Omental fat pad (tissue), 4 donors: ENCODE measurements at places on chromosomes 3 and 15. TPM values are rescaled to one million over a fixed set of nuclear protein-coding genes. Genes with fewer than 3 reads are reported as not detected.

GABRR3 gene
- total RNA-seq, result not detected

FBXO40 gene
- 0.06 TPM for total RNA-seq

CLDN16 gene
- total RNA-seq, result not detected

PLXNA1 gene
- total RNA-seq, result 47.1 TPM

UPK1B gene
- total RNA-seq, result 49.3 TPM

ADAMTS17 gene
- total RNA-seq, result 2.0 TPM

IGDCC3 gene
- total RNA-seq, result not detected

GRCh38 chr15:69824075-69824876 is 273.4 kb downstream of the TLE3 start:
- DNase-seq, result no peak

- no peak for DNase-seq
Observed at GRCh38 chr3:194588741-194589140, 44.5 kb downstream of the TMEM44 start.

DNA sequence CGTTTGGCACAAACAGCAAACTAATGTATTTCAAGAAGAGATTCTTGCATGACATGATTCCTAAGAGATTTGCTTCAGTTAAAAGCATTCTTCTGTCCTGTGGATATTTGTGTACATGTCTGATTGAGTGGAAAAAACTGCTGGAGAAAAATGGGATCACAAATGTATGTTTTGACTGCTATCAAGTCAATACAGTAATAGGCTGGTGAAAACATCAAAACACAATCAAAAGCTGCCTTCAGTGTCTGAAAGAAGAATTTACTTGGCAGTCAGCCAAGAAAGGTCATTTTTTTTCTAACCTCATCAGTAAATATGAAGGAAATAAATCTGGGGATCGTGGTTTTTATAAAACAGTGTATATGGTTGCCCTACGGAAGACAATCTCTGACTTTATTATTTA is 1214.8 kb downstream of the NSUN3 start:
- no peak for DNase-seq
